ENCODE measurements at places on chromosomes 4 and X.

- no peak for DNase-seq
These were observed 48.6 kb upstream of the MCUB start for GRCh38 chr4:109511414-109511813.

DNA sequence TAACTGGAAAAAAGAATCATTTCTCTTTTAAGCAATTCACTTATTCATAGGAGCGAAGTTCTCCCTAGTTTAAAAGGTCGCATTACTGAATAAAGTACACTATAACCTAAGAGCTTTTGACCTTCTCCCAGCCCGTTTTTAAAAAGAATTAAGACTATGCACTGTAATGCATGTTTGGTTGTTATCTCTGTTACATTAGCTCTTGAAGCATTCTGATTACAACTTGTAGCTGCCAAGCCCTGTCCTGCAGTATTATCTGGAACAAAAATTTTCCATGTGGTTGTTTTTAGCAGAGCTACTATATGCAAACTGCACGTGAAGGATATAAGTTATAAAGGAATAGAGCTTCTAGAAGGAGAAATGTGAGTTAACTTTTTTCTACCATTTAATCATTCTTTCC, 8.1 kb downstream of the GAB1 start:
- DNase-seq, result no peak

GRCh38 chrX:31012509-31013025, 59.3 kb downstream of the FTHL17 start:
- DNase-seq, result no peak

DNA sequence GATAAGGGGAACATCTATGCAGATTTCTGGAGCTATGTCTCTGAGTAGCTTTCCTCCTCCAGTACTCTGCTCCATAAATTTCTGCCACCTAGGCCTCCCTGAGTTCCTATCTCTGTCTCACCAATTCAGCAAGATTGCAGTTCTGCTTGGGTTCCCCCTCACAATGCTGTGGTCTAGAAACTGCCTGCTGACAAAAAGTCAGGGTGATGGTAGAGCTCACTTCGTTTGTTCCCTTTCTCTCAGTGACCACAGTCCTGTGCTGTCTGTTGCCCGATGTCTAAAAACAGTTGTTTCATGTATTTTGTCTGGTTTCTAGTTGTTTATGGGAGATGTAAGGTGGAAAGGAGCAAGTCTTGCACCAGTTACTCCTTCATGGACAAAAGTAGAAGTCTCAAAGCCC, 41.1 kb downstream of the AMMECR1 start:
- no peak for DNase-seq

DNA sequence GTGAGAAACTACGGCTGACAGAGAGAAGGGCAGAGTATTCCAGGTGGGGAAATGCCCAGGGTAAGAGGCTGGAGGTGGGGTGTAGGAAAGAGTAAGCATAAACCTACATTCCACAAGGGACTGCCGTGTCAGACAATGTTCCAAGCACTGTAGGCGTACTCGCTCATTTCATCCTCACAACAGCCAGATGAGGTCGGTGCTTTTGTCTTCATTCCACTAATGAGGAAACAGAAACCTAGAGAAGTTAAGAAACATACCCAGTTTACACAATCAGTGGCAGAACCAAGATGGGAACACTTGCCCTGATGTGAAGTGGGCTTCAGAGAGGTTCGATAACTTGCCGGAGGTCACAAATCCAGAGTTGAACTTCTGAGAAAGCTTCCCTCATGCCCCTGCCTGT, 4.6 kb downstream of the SASH3 start:
- no peak for DNase-seq

All from DMS79 (cell line).